ENCODE measurements at places on chromosomes 4 and X.

DNA sequence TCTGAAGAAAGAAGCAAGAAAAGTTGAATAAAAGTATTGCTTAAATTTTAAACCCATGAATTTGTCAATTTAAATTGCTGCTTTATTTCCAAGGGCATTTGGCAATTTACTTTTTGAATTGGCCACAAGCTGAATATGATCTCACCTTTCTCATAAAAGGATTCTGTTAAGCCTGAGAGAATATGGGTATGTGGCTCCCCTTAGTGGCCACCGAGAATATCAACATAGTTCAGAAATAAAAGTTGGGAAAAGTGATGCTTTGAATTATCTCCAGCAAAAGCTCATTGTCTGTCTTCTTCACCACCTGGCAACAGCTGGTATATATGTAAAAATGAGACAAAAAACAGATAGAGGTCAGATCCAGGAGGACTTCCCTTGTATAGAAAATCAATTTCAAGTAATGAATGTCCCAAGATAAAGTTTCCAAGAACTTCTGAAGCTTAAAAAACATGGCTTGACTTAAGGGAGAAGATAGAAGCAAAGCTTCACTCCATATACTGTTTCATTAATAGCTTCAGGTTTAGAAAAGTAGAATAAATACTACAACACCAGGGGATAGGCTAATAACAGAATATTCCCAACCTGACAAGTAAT, 290.7 kb upstream of the FAM241A start:
- DNase-seq = peak; percentile 1

DNA sequence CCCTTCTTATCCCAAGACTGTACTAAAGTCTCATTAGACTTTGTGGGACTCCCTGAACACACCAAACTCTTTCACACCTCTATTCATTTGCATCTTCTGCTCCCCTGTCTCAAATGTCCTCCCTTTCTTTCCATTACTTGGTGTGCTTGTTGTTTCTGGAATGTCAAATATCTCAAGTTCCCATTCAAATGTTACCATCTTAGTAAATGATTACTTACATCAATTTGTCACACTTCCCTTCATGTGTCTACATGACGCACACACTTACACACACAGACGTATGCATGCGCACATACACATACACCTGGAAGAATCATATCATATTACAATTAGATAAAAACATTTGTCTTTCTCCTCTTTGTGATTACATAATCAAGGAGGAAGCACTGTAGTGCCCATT, 210.8 kb upstream of the TEX13C start:
- no peak for DNase-seq

DNA sequence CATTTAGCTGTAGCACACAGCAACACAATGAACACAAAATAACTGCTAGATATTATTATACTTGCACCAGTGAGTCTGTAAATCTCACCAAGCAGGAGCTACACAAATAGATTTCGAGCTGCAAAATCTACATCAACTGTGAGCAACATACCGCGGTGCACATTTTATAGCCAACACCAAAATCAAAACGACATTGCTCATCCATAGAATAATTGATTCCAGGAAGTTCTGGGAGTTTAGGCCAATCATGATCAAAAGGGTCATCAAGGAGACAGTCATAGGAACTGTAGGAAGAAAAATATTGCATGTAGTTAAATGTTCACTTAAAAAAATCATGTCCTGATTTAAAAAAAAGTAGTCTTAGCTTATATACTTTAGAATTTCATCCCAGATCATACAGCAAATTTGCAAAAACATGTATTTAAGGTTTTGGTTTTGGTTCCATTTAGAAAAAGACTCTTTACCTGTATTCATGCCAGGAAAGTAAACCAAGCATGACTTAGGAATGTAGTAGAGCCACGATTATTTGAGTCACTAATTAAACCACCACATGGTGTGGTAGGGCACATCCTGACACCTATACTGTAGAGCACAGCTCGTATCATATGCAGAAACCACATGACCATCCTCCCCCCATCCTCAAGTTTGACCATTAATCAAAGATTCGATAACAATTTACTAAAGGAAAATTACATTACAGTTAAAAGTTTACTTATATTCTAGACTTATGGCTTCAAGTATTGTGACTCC, 250.4 kb downstream of the ADAMTS3 start:
- no peak for DNase-seq

DNA sequence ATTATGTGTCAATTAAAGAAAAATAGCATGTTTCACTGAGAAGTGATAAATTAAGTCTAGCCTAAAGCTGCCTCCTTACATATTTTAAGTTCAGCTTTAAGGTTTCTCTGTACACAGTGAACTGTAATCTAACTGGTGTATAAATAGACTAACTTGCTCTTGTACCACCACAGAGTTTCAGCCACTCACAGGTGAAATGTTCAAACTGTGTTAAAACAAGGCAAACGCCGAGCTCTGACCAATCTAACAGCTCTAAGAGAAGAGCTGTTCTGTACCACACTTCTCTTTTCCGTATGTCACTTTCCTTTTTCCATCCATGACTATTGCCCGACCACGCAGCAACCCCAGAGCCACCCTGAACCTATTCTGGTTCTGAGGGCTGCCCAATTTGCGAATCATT, 64.5 kb downstream of the DCHS2 start:
- DNase-seq = no peak

GRCh38 chrX:72478351-72478750, 94.3 kb downstream of the HDAC8 start:
- no peak for DNase-seq

DNA sequence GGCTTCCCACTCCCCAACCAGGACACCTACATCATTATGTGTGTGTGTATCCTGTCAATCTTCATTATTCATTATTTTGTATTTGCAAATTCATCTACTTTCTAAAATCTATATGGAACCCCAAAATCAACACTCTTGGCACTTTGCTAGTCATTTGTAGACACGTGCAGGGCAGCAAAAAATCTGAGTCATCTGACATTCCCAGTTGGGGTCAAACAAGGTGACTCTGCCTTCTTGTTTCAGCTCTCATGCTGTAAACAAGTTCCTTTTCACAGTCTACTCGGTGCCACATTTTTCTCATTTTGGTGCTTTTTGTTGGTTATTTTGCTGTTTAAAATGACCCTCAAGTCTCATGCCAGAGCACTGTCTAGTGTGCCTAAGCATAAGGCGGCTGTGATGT, 5.9 kb downstream of the MRFAP1L1 start:
- no peak for DNase-seq

GRCh38 chrX:136967966-136968365, 65.8 kb downstream of the GPR101 start:
- DNase-seq = no peak

DNA sequence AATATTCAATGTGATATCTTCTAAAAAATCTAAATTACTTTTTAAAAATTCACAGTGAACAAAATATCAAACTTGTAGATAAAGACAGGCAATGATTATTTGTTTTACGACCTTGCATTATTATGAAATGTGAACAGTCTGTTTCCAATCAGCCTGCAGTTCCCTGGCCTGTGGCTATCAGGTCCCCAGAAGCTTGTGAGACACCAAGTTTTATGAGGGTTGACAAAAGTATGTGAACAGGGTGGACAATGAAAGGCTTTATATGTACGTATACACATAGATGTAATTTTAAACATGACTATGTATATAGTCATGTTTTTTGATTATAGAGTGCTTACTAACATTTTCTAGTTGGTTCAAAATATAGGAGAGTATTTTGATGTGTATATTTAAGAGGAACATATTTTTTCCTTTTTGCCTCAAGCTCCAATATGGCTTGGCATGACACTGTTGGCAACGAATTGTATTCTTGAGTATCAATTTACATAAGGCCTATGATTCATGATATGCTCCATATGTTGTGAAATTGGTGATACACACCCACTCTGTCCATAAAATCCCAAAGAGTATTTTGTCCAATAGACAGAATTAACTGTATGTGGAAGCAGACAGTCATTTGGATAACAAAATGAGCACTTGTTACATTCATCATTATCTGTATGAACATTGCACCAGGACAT, 55.7 kb downstream of the BTC start:
- DNase-seq = no peak

DNA sequence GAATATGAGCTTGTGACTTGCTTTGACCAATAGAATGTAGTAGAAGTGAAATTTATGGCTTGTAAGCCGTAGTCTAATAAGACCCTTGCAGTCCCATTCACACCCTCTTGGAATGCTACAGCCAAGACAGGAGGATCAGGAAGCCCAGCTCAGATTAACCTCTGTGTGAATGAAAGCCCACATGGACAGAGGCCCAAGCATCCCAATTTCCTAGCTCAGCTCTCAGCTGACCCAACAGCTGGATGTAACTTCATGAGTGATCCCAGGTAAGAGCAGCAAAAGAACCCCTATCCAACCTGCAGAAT, 12.8 kb upstream of the PPM1K start:
- no peak for DNase-seq

Data from NCI-H1105 treated with DMSO at 0.1 percent for 48 hours (cell line).